NCI-H2029 treated with DMSO at 0.1 percent for 48 hours (cell line): ENCODE measurements at places on chromosomes 1 and 21.

GRCh38 chr1:230085178-230085515 is 18.1 kb downstream of the GALNT2 start:
- DNase-seq, result no peak

GRCh38 chr1:184368354-184368753 is 18.5 kb upstream of the C1orf21 start:
- no peak for DNase-seq

DNA sequence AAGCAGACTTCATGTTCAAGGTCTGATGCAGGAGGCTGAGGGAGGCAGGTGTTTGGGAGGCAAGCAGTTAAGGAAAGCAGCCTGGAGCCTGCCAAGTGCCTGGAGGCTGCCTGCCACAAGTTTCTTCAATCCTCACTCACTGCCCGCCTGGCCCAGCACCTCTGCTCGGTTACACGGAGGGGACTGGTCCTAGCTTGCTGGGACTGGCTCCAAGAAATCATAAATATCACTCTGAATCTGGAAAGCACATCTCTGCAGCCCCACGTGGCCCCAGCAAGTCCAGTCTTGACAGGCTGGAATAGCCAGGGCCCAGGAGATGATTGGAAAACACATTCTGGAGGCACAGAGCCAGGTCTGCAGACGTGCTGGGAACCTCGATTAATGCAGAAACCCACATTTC is 83.9 kb downstream of the BCAR3 start:
- DNase-seq, result no peak

GRCh38 chr1:208264469-208265121 is 20.4 kb upstream of the PLXNA2 start:
- no peak for DNase-seq

GRCh38 chr1:100428160-100428559 is 75.9 kb downstream of the CDC14A start:
- no peak for DNase-seq

- DNase-seq, result no peak
Measured at GRCh38 chr1:57327336-57327735, 96.5 kb downstream of the DAB1 start.

- no peak for DNase-seq
Measured at GRCh38 chr1:20349561-20349960, 58.9 kb downstream of the VWA5B1 start.

- no peak for DNase-seq
Measured at GRCh38 chr1:176765608-176766007, 302.6 kb downstream of the PAPPA2 start.

- no peak for DNase-seq
Measured at GRCh38 chr1:50328552-50328951, 94.7 kb downstream of the DMRTA2 start.

- peak; percentile 34 for DNase-seq
Measured at GRCh38 chr1:17671741-17672140, 83.4 kb upstream of the ACTL8 start.

DNA sequence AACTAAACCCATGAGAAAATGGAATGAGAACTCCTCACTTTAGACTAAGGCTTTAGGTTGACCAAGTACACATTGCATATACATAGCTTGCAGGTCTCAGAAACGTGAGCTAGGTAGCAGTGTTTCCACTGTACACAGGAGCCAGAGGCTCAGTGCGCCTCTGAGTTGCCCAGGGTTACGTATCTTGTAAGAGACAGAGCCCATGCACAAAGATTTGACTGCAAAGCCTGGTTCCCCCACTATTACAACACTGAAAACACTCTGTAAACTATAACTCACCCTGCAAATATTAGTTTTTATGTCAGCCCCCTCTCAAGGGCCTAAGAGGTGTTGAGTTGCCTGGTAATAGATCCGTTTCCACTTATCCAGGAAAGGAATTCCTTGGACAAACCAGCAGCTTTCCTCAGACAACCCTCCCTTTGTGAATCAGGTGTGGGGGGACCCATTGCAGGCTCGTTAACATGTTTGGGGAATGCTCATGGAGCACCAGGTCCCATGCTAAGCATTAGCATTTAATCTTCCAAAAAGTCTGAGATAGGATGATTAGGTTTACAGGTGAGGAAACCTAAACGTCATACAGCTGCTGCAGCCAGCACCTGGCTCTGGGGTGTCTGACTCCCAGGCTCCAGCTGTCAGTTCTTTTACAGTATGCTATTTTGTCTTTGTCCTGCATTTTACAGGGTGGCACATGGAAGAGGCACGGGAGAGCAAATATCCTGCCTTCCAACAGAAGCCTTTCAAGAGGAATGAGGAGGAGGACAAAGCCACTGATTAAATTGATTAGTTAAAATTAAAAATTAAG is 25.7 kb downstream of the TENT5C start:
- peak; percentile 65 for DNase-seq

- no peak for DNase-seq
Measured at GRCh38 chr21:36688324-36688723, 10.6 kb upstream of the SIM2 start.

GRCh38 chr1:156162430-156163037 is 9.1 kb downstream of the SEMA4A start:
- no peak for DNase-seq

DNA sequence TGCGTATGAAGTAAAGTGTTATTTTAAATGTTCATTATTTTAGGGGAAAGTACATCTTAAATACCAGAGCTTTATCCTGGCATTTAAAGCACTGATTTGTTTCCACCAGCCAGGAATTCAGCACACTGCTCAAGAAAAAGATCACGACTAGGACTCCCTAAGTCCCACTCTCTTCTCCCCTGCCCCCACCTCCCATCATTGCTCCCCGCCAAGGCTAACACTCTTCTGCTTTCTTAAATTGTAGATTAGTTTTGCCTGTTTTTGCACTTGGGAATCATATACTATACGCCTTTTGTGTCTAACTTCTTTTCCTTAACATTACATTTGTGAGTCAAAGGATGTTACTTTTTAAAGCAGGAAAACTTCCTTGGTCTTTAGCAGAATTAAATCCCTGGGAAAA is 37.5 kb upstream of the C1orf105 start:
- DNase-seq, result no peak

GRCh38 chr1:191690931-191691330 is 467.3 kb upstream of the RGS18 start:
- no peak for DNase-seq

DNA sequence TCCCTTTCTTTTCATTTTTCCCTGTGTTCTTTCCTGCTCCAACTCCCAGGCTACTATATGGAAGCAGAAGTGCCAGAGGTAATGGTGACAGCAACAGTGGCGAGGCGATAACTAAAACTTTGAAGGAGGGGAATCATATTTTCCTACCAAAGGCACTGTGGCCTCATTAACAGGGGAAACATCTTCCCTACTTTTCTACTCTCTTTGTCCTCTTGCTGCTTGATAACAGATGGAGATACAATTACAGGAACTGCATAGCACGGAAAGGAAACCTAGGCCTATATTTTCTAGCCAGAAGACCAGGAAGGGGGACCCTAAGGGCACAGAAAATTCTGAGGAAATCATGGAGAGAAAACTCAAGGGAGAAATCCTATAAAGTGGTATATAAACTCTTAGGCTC is 42.3 kb downstream of the SASS6 start:
- DNase-seq, result no peak
